ENCODE measurements at places on chromosomes 5 and 9.

DNA sequence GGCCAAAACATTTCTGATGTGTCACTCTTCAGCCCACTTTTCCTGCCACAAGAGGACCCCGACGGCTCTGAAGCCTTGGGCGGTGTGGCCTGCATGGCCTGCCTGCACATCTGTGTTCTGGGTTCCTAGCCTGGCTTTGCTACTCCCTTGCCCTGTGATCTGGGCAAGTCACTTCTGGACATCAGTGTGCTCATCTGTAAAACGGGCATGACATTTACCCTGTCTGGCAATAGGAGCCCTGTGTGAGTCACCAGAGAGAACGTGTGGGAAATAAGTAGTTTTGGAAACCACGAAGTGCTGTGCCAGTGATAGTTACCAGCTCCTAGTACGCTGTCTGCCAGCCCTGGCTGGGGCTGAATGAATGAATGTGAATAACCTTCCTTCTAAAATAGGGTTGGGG lies 90.8 kb downstream of the MACROH2A1 start:
- DNase-seq: no peak

GRCh38 chr9:5621327-5621726 lies 7.6 kb upstream of the RIC1 start:
- no peak for DNase-seq

DNA sequence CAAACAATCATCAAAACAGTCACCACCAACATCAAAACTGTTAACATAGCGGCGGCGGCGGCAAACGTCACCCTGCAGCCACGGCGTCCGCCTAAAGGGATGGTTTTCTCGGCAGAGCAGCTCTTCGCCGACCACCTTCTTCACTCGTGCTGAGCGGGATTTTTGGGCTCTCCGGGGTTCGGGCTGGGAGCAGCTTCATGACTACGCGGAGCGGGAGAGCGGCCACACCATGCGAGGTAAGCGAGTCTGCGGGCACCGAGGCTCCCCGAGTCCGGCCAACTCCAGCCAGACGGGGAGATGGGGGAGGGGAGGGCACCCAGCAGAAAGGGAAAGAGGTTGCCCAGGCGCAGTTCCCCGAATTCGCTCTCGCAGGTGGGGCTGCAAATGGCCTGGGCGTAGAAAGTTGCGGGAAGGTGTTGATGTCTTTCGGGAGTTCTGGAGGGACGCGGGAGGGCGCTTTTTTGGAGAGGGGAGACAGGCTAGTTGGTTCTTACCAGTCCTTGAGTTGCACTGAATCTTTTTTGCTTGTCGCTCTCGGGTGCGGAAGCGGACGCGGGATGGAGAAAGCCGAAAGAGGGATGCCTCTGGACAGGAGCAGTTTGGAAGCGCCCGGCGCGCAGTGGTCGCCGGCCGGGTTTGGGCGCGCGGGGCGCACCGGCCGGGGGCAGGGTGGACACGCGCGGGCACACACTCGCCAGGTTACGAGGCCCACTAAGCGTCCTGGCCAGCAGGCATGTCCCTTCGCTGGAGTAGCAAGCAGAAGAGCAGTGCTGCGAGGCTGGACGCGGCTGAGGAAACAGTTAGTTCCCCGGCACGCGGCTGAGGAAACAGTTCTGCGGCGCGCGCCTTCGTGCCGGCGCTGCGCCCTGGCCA lies 849 bp downstream of the RORB start:
- no peak for DNase-seq

GRCh38 chr5:82984786-82985735 lies 92.1 kb downstream of the TMEM167A start:
- no peak for DNase-seq

DNA sequence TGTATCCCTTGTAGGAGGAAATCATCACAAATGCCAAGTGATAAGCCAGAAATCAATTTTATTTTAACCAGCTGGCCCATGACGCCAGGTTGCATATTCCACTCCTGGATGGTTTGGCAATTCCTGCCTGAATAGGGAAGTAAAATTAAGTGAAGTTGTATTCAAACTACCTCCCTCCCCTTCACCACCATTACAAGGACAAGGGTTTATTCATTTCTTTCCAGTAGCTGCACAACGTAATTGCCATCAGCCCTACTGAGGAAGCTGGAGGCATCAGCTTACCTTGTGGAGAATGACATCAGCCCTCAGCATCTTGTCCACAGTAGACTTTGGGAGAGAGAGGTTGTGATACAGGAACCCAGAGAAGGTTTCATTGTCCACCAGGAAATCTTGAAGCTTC lies 66.6 kb downstream of the ABCA1 start:
- DNase-seq: peak; percentile 26

DNA sequence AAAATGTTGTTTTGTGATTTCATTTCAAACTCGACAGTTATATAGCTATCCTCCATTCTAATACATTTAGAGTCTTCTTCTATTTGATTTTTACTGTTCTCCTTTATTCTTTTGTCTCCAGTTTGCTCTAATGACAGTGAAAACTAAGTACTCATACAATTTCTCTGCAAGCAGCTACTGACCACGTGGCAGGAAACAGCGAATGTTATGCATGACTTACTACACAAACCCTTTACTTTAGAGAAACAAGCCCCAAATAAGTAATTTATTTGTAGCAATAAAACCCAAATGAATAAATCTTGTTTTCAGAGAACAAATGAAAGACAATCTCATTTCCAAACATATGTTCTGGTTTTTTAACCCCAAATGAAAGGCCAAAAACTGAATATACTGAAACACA lies 41.9 kb downstream of the CDH6 start:
- no peak for DNase-seq

DNA sequence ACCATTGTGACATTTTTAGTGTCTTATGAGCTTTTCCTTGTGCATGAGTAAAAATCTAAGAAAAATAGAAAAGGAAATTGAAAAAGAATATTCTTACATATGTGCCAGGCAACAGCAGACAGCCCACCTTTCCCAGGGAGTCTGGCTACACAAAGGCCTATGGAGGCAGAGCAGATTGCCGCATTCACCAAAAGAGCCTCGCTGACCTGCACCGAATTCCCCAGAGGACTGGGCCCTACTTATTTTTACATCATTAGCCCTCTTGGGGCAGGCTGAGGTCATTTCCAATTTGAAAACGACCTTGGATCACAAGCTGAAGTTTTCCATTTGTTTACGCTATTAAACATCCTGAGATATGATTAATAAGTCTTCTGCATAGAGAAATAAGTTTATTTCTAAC lies 66.2 kb upstream of the WDR41 start:
- DNase-seq: no peak

- DNase-seq: no peak
Measured at GRCh38 chr5:96157841-96158291, 196.2 kb upstream of the ELL2 start.

DNA sequence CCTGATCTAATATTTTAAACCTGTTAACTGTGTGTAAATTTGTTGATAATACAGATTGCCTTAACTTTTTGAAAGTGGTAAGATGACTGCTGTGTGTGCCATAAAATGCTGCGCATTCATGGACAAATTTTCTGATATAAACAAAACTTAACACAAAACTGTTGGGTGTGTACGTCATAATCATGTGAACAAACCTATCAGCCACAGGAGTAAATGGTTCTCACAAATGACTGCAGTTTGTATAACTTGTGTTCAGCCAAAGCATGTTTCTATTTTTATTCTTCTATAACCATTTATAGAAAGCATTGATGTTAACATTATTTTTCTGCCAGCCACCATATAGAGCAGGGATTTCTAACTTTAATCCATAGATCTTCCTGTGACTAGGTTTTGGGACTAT lies 21.5 kb downstream of the CAMK4 start:
- DNase-seq: no peak

GRCh38 chr9:19161257-19162025 lies 34.1 kb upstream of the PLIN2 start:
- peak; percentile 100 for DNase-seq

DNA sequence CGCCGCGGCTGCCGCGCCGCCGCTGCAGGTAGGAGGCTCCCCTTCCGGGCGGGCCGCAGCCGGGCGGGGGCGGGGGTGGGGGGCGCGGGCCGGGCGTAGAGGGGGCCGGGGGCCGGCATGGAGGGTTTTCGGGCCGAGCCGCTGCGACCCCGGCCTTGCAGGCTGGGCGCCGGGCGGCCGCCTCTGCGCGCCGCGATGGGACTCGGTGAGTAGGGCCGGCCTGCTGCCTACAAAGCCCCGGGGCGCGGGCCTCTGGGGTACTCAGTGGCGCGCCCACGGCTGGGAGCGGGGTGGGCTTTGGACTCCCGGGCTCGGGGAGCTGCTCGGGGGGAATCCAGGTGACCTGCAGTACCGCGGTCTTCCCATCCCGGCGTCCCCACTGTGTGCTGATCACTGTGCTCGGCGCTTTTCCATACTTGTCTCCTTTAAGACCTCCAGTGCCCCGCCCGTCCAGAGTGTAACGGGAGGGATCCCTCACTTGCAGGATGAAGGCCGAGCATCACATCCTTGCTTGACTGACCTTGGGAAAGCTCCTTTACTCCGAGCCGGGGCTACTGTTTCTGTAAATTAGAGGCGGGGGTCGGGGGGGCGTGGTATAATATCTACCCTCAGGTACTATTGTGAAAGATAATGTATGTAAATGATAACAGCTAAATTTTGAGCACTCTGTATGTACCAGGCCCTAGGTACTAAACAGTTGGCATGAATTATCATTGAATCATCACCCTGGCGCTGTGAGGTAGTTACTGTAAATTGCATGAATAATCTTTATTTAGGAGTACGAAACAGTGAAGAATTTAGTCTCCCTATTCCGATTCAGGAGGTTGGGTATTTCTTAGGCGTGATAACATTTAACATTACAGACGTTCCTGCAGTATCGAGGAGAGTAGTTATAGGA lies 672 bp downstream of the MSANTD3 start:
- peak; percentile 58 for DNase-seq

DNA sequence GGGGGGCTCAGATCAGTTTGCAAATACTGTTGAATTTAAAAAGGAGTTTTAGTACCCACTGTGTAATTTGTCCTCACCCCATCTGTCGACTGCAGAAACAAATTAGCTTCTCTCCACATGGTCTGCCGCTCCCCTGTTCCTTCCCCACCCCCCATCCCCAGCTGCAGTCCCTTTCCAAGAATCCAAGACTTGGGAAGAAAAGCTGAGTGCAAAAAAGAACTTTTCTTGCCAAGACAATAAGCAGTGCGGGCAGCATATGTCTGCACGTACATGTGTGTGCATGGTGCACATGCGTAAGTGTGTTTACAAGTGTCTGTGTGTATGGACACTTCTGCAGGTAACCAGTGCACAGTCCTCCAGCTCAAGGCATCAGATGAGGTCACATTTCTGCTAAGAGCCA lies 125.7 kb upstream of the SMIM23 start:
- DNase-seq: no peak

DNA sequence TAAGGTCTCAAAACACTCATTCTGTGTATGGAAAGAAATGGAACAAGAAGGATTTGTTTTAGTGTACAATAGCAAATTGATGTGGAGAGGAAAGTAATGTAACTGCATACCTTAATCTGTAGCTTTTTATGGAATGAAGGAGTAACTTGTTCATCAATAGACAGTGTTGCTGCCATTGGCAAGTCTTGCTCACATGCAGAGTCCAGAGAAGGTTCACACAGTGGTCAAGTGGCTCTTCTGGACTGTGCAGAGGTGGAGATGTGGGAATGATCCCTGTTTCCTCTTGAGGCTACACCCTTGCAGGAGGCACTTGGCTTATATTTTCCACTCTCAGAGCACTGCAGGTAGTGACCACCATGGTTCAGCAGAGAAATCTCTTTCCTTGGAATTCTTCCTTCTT lies 132.9 kb upstream of the ANKH start:
- DNase-seq: no peak

GRCh38 chr9:127999461-127999860 lies 18.7 kb upstream of the EEIG1 start:
- no peak for DNase-seq

- DNase-seq: no peak
Measured at GRCh38 chr5:10619649-10620048, 55.8 kb downstream of the ANKRD33B start.

- no peak for DNase-seq
Measured at GRCh38 chr5:73515232-73515631, 17.0 kb downstream of the BTF3 start.

- DNase-seq: no peak
Measured at GRCh38 chr9:99362321-99362720, 140.2 kb downstream of the SEC61B start.

- DNase-seq: peak; percentile 65
Measured at GRCh38 chr9:88925481-88925880, 65.8 kb upstream of the S1PR3 start.

- no peak for DNase-seq
Measured at GRCh38 chr5:79936002-79936645, 54.9 kb downstream of the MTX3 start.

DNA sequence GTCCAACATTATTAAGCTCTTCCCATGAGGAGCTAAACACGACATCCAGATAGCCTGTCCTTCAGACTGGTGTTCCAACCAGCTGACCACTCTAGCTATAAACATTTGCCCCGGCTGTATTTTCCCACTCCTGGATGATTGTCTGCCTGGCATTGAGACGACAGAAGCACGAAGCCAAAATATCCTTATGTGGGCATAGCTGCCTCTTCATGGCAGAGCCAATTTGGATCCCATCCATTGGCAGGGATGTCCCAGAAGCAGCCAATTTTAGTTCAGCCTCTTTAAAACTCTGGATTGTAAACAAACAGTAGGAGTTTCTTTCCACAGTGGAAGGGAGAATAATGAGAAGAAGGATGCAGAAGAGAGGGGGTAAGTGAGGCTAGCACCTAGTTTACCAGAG lies 507.6 kb downstream of the CETN3 start:
- DNase-seq: no peak

GRCh38 chr5:62937661-62938558 lies 359.3 kb downstream of the LRRC70 start:
- no peak for DNase-seq

DNA sequence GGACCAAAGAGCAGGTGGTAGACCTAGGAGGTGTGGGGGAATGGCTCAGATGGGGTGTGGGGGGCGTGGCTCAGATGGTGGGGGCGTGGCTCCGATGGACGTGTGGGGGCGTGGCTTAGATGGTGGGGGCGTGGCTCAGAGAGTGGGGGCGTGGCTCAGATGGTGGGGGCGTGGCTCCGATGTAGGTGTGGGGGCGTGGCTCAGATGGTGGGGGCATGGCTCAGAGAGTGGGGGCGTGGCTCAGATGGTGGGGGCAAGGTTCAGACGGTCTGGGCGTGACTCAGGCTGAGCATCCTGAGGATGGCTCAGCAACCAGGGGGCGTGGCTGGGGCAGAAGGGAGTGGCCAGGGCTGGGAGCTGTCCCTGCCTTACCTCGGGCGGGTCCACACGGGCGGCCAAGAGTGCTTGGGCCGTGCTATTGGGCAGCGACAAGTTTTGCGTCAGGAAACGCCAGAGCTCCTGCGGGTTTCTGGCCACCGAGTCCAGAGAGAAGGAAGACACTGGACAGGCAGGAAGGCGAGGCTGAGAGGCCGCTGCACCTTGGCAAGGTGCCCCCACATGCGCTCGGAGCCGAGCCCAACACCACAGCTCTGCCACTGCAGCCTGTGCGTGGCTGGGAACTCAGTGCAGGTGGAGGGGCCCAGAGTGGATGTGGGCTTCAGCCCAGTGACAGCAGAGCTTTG lies 5.9 kb downstream of the ABCA2 start:
- peak; percentile 83 for DNase-seq

GRCh38 chr9:6007058-6007769 lies 8.2 kb downstream of the RANBP6 start:
- DNase-seq: peak; percentile 99

All from NB4 (cell line).